Right lobe of liver (tissue), 6 donors: ENCODE measurements at places on chromosomes 7 and 10. TPM values are rescaled to one million over a fixed set of nuclear protein-coding genes. Genes with fewer than 3 reads are reported as not detected.

The MMD2 gene
- not detected for total RNA-seq

DNA sequence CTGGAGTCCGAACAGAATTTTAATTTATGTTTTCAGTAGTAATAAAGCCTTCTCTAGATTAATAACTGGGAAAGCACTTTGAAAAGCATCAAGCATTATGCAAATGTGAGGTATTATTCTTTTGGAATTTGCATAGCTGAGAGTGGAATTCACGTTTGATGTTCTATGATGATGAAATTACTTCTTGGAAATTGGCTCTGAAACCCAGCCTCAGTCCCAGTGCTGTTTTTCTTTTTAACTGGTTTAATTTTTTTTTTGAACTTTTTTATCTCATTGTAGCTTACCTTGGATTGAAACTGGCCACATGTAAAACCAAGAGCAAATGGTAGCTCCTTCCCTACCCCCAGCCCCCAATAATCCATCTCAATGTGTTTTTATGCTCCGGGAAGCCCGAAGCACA, 1.2 kb downstream of the TBXAS1 start:
- no peak for DNase-seq

GRCh38 chr10:118793545-118793944, 38.8 kb upstream of the CACUL1 start:
- DNase-seq = peak; percentile 48

DNA sequence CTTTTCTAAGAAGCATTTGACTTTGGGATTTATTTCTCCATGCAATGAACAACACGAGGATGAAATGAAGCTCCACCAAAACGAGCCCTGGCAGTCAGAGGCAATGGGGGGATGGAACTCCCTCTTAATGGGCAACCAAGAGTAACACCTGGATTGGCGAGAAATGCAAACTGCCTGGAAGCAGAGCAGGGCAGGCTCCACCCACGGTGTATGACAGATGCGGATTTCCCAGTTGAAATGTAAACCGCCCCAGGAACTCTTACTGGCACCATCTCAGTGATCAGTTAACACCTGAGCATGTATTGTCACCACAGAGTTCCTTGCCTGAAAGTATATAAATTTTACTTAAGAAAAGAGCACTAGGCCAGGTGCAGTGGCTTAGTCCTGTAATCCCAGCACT, 47.3 kb upstream of the AUTS2 start:
- no peak for DNase-seq

DNA sequence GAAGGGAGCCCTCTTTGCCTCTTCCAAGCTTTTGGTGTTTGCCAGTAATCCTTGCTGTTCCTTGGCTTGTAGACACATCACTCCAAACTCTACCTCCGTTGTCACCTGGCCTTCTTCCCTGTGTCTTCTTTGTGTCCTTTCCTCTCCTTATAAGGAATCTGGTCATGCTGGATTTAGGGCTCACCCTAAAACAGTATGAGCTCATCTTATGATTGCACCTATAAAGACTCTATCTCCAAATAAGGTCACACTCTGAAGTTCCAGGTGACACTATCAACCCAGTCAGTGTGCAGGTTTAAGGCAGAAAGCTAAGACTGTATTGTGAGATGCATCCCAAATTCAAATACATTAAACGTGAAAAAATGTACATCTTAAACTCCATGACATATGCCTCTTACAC, 49.0 kb upstream of the ZRANB1 start:
- DNase-seq = no peak

GRCh38 chr10:86535132-86535882, 13.7 kb upstream of the WAPL start:
- peak; percentile 97 for DNase-seq

DNA sequence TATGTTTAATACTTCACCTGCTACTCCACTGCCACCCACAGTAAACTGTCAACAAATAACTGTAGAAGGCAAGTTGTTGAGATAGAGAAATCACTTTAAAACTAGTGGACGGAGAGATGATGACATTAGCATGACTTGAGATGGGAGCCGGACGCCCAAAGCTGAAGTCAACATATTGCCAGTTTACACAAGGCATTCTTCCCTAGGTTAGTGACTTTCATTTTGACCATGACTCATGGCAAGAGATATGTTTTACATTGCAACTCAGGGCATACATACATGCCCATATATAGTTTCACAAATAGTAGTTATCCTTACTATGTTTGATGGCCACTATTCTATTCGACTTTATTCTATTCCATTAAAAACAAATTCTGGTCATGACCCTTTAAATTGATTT, 296.6 kb downstream of the PLXNA4 start:
- DNase-seq = no peak

DNA sequence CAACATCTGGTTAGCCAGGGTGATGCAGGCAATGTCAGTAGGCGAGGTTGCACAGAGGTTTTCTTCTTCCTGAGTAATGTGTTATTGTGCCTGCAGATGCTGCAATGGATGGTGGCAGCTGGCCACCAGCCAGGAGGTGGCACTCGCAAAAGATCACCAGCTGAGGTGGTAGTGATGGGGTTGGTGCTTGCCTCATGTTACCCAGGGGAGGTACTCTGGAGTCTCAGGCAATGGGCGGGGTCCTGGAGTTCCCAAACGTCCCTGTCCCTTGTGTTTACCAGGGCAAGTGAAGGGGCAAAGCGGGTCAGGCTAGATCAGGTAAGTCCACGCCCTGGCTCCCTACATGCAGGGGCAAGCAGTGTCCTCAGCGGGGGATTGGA, 21.1 kb downstream of the CLRN3 start:
- DNase-seq = no peak

The SFTPA2 gene
- not detected for total RNA-seq

DNA sequence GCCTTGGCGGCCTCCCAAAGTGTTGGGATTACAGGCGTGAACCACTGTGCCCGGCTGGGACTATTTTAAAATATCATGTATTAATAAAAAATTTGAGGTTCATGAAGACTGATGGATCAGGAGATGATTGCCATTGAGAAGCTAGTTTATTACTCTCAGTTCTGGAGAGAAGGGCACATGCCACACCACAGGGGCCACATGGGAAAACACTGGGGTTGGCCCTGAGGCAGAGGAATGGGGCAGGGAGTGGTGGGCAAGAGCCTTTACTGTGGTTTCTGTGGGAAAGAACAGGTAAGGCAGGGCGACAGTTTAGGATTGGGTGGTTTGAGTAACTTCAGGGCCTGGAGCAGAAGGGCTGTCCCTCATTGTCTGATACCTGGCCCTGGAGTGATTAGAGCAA, 6.8 kb upstream of the TBRG4 start:
- DNase-seq = no peak

- no peak for DNase-seq
Measured at GRCh38 chr7:122686360-122686878, 12.5 kb downstream of the RNF133 start.

- no peak for DNase-seq
Measured at GRCh38 chr10:87771871-87772500, 46.0 kb downstream of the ATAD1 start.
